ENCODE measurements at places on chromosomes 5 and 9. TPM values are rescaled to one million over a fixed set of nuclear protein-coding genes. Genes with fewer than 3 reads are reported as not detected.

Gene CER1
- total RNA-seq, result not detected

Gene KLHL3
- total RNA-seq, result 20.3 TPM

- DNase-seq, result no peak
Measured at GRCh38 chr5:177189416-177189815, 55.8 kb downstream of the NSD1 start.

DNA sequence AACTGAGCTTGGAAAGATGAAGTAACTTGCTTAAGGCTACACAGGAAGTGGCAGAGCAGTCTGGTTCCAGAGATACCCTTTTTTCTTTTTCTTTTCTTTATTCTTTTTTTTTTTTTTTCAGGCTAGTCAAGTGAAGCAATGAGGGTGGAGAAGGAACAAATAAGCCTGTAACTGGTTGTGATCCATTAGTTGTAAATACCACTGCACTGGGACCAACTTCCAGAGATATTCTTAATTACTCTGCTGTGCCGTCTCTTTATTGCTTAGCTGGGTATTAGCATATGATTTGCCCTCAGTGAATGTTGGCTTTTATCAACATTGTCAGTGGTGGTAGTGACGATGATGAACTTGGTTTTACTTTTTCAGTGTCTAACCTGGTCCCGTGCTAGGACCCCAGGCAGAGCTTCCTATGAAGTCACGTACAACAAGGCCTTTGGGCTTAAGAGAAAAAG, 26.7 kb downstream of the LNPEP start:
- DNase-seq, result no peak

DNA sequence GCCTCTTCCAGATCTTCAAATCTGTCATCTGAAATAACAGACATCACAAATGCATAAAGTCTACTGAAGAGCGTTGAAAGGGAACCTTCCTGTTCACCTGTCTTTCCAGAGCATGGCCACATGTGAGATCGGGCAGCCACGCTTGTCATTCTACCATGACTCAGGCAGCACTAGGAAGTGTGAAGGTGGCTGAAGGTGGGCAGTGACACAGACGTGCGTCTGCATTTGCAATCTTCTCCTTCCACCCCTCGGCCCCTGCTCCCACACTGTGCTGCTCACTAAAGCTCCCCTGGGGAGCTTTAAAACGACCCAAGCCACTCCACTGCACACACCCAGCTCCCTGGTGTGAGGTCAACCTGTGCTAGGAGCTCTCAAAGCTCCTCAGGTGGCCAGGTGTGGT, 2.5 kb downstream of the ENTR1 start:
- DNase-seq, result no peak

Measured in mucosa of gallbladder (tissue), 1 donor.